ENCODE measurements at places on chromosomes 7 and 10.

GRCh38 chr7:114588506-114588905, 173.9 kb downstream of the FOXP2 start:
- DNase-seq = no peak

DNA sequence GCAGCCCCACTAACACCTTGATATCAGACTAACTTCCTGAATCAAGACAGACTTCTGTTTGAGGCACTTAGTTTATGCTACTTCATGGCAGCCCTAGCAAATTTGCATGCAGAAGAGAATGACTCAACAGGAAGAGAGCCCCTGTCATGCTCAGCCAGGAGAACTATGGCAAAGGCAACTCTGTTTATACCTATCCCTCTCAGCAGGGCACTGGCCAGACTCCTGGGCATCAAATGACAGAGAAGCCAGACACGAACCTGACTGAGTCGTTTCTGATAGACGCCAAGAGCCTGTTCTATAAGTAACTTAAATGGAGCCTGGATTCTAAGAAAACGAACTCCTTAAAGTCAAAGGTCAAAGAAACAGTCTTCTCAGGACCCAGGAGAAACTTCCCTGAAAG, 50.9 kb upstream of the UNC5B start:
- no peak for DNase-seq

DNA sequence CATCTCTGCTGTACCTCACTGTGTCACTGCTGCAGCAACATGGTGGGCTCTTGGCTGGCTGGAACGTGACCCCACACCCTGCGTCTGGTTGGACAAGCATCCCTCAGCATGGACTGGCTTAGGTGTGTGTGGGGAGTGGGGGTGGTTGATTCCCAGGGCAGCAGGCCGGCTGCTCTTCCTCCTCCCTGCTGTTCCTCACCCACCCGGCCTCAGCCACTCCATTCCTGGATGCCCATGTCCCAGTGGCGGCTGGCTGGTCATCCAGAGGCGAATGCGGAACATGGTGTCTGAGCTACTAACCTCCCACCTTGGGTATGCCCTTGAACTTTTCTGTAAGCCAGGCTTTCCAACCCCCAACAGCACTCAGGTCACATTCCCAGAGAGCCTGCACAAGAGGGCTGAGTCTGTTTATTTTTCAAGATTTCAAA, 81.2 kb downstream of the GRK5 start:
- no peak for DNase-seq

GRCh38 chr10:123147635-123148413, at the start of gene HMX2:
TSS of gene HMX2 (plus strand) at chr10:123148136. CDS start at chr10:123148379, 243 bp downstream.
- DNase-seq = no peak

GRCh38 chr10:113309791-113310190, 243.1 kb upstream of the HABP2 start:
- no peak for DNase-seq

DNA sequence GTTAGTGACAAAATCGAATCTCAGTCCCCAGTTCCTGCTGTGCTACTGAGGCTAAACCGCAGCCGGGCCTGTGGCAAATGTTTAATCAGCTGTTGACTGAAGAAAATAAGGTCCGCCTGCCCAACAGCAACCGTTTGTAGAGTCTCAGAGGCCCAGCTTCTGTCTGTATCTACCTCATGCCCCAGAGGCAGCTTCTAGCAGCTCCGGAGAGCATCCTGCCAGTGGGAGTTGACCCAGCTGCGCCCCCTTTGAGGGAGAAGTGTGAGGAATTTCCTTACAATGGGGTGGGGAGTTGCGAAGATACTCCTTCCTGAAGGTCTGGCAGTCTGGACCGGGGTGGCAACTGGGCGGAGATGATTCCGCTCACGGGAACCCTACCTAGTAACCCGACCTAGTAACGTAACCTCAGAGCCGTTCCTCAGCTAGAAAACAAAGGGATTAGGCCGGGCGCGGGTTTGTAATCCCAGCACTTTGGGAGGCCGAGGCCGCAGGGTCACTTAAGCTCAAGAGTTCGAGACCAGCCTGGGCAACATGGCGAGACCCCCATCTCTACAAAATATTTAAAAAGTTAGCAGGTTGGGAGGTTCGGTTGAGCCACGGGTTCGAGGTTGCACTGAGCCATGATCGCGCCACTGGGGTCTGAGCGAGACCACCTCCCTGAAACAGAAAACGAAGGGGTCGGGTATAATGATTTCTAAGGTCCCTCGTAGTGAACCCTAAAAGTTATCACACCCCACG, 846 bp upstream of the ZNF775 start:
- no peak for DNase-seq

GRCh38 chr7:117110480-117111315, 157.4 kb downstream of the ST7 start:
- DNase-seq = no peak
